Neural crest cell (in vitro differentiated cells): ENCODE measurements at places on chromosomes 13 and 19.

DNA sequence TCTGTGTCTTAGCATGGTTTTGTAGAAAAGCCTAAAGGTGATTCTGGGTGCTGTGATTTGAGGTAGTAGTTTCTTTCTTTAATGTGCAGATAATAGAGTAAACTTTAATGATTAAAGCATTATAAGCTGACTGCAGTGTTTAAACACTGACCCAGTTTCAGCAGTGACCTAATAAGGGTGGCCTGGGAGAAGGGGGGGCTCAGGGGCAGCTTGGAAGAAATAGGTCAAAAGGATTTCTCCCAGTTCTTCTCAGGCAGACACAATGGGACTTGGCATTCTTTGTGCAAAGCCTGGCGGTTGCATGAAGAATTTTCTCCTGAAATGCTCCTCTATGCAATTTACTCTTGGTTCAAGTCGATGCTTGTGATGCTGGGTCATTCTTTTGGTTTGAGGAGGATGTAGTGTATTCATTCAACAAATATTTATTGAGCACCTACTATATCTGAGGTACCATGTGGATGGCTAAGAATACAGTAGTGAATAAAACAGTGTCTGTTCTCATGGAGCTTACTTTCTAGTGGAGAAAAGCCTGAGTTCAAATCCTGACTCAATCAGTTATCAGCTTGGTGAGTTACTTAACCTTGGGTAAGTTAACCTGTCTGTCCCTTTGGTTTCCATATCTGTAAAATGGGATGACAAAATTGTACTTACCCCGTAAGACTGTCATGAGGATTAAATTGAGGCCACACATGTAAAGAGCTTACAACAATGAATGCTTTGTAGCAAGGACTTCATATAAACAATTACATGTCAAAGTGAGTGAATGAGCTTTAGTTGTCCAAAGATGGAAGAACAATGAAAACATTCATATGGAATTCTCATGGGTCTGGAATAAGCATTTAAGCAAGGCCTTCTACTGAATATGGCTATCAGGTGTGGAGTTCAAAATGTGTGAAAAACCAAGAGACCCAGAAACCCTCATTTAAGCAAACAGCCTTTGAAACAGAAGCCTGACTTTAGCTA is 210.2 kb downstream of the KCNRG start:
- no peak for DNase-seq

DNA sequence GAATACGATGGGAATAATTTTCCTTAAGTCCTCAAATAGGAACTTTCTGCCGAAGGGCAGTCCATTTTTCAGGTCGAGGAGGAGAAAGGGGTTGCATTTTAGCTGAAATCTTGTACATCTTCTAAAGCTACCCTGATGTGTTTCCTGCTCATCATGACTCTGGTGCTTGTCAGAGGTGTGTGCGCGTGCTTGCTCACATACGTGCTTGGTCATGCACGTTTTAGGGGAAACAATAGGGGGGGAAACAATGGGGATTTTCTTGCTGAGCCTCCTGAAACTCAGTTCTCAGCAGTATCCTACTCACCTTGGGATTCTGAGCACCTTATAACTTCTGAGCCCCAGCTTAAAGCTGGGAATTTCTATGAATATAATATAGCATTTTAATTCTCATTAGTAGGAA is 44.7 kb downstream of the TM9SF2 start:
- no peak for DNase-seq

DNA sequence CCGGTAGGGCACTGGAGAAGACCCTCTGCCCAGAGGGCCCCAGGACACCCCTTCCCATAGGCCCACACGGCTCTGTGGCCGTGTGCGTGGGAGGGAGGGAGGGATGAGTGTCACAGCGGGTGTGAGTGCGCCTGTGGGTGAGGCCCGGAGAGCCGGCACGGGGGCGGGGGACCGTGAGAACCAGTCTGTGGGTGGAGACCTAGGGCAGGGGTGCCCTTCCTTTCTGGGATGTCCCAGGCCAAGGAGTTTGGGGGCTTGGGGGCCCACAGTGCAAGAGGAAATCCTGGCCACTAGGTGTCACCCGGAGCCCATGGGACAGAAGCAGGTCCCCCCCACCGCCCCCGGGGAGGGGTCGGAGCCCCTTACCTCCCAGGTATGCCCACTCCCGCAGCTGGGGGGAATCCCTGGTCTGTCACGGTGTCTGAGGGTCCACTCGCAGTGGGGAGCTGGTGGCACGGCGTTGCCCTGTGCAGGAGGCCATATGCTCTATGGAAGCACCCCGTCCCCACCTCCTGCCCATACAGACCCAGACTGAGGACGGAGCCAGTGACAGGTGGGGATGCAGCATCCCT is 16.0 kb upstream of the SLC7A10 start:
- no peak for DNase-seq

GRCh38 chr13:30308548-30308947 is 1.2 kb upstream of the KATNAL1 start:
- DNase-seq = no peak

GRCh38 chr13:26557393-26558073 is at the start of gene WASF3:
WASF3 (plus strand) TSS chr13:26557683; CDS start chr13:26642271, 84,588 bp downstream.
- peak; percentile 93 for DNase-seq

DNA sequence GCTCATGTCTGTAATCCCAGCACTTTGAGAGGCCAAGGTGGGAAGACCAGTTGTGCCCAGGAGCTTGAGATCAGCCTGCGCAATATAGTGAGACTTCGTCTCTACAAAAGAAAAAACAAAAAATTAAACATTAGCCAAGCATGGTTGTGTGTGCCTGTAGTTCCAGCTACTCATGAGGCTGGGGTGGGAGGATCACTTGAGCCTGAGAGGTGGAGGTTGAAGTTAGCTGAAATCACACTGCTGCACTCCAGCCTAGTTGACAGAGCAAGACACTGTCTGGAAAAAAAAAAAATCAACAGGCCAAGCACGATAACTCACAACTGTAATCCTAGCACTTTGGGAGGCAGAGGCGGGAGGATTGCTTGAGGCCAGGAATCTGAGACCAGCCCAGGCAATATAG is 3.9 kb upstream of the S1PR2 start:
- no peak for DNase-seq

- DNase-seq = no peak
Measured at GRCh38 chr13:97986835-97987234, 33.4 kb downstream of the IPO5 start.

GRCh38 chr13:77699059-77699680 is 1.7 kb downstream of the SLAIN1 start:
- no peak for DNase-seq

- no peak for DNase-seq
Measured at GRCh38 chr13:110978390-110978789, 63.5 kb upstream of the ANKRD10 start.

- no peak for DNase-seq
Measured at GRCh38 chr13:110396913-110397381, 89.9 kb downstream of the COL4A2 start.

DNA sequence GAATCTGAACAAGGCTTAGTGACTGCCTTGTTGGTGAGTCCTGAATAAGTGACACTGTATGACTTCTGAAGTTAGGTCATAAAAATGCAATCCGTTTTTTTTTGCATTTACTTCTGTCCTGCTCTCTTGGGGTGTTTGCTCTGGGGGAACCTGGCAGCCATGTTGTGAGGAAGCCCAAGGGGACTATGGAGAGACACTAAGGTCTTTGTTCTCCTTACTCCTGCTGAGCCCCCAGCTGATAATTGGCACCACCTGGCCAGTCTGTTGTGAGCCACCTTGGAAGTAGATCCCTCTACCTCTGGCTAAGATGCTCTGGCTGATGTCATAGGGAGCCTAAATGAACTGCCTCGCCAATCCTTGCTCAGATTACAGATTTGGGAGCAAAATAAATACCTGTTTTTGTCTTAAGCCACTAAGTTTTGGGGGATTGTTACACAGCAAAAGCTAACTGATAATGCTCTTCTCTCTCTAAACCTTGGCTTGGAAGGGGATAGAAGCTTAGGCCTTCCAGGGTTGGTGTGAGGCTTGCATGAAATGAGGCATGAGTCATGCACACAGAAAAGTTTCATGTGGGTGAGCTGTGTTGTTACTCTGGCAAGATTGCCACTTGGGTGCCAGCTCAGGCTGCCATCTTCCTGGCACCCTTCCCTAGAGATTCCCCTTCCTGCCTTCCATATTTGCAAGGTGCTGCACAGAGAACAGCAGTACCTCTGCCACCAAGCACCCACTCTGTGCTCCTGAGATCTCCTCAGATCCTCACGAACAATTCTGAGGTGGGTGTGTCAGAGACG is 10.1 kb downstream of the TUBB4A start:
- no peak for DNase-seq

DNA sequence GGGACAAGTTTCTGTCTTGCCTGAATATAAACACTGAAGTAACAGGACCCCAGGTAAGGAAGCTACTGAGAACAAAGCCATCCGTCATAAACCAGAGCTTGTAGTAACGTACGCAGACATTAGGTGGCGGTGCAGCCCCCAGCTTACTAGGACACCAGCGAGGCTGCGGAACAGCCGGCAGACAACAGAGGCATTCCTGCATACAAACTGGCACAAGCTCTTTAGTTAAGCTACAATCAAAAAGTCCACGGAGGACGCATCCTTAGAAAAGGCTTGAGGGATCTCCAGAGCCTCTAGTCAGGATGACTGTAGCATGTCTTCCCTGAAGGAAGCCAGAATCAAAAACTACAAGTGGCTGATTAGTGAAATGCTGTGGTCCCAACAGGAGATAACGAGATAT is 26.2 kb downstream of the ZNF160 start:
- peak; percentile 66 for DNase-seq

GRCh38 chr19:15291548-15292021 is 40.8 kb downstream of the BRD4 start:
- no peak for DNase-seq
